ENCODE measurements at places on chromosomes 11 and 22.

DNA sequence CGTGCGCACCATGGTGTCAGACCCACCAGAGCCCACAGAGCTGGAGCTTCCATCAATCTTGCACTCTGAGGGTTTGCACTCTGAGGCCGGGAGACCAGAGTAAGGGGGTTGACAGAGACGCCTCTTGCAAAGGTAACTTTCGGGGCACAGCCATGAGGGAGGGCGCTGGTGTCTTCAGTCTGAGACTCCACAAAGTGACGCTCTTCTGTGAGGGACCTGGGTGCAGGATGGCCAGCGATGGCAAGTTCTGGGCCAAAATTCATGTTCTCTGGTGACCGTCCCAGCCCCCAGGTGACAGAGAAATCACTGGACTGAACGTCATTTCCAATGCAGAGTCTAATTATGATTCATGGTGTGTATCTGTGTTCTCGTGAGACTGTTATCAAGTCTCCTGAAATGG lies 1395.2 kb downstream of the TBC1D22A start:
- no peak for DNase-seq

- DNase-seq, result no peak
These were observed 43.1 kb upstream of the PPARA start for GRCh38 chr22:46107089-46107664.

- no peak for DNase-seq
These were observed 20.3 kb upstream of the MICAL2 start for GRCh38 chr11:12090061-12090591.

DNA sequence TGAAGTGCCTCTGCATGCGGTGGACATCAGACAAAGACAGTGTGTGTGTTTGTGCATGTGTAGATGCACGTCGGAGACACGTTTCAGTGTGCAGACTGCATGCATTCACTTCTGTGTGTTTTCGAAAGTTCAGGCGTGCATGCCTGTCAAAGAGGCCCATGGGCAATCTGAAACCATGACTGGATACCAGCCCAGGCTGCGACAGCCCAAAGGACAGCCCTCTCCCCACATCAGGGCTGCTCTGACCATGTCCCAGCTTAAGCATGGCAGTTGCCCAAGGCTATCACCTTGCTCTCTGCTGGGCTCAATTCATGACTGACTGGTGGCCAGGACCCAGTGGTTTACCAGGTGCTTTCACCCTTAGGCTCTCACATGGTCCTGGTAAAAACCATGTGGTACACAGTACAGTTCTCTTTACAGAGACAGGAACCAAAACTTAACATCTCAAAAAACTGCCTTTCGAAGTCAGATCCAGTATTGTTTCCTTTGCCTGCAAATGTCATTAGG lies 423.7 kb upstream of the CADM1 start:
- no peak for DNase-seq

DNA sequence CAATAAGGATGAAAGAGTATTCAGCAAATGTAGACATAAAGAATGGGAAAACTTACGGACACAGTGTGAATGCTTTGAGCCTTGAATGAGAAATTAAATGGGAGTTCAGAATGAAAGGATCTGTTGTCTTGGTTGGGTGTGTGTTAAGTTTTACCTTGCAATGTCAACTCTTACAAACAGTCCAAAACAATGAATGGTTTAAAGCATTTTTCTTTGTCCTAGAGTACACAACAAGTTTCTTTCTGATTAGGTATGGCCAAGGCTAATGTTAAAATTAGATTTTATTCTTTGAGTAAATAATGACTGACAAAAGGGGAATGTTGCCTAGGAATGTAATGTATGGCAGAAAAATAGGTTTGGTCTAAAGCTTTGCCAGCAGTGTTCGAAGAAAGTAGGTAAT lies 2.5 kb downstream of the PTS start:
- no peak for DNase-seq

DNA sequence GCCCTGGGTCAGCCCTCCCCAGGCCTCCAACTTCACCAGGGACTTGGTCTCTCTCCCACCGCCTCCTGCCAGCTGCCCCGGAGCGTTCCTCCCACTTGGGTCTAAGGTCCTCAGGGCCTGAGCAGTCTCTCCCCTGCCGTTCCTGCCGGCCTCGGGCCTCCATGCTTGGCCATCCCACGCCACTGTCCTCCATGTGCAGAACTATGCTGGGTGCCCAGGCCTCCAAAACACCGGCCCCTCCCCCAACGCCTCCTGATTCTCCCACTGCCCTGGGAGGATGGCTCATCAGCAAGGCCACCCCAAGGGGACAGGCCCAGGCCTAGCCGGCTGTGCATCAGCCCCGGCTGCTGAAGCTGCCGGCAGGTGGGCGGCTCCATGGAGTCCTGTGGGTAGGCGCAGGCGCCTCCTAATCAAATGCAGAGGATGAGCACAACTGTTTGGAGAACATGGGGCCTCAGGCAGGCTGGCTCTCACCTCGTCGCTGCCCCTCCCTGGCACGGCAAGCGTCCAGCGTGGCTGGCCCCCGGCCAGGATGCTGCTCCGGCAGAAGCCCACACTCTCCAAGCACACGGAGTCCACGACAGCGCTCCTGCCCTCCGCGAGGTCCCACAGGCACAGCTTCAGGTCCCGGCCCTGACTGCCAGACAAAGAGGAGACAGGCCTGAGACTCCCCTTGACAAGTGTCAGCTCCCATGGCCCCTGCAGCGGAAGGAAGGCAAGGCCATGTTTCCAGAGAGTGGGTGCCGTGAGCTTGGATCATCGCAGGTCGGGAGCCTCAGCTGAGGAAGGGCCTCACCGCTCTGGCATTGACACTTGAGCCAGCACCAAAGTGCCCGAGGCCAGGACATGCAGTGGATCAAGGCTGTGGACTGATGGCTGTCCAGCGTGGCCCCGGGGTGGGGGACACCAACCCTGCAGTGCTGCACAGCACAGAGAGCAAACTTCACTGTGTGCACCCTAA lies 42.6 kb downstream of the GNB1L start:
- peak; percentile 2 for DNase-seq

- no peak for DNase-seq
These were observed 229.2 kb downstream of the ADAMTS15 start for GRCh38 chr11:130677486-130678153.

DNA sequence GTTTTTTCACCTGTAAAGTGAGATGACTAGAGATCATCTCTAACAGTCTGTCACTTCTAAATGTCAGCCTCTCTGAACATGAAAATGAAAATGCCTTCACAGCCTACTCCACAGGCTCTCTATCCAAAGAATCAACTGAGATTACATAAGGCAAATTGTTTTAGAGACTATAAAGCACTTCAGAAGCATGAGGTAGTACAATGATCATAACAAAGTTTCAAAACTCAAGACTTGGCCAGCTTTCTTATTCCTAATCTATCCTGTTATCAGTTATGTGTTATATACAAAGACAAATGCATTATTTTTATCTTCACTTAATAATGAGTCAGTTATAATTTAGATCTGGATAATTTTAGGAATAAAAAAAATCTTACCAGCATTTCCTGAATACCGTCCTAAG lies 20.3 kb upstream of the CEP126 start:
- DNase-seq, result no peak

GRCh38 chr11:46391578-46392420 lies at the start of gene CHRM4:
Gene CHRM4 (minus strand): TSS chr11:46391776. CDS start chr11:46386557, 5,219 bp downstream.
- peak; percentile 64 for DNase-seq

DNA sequence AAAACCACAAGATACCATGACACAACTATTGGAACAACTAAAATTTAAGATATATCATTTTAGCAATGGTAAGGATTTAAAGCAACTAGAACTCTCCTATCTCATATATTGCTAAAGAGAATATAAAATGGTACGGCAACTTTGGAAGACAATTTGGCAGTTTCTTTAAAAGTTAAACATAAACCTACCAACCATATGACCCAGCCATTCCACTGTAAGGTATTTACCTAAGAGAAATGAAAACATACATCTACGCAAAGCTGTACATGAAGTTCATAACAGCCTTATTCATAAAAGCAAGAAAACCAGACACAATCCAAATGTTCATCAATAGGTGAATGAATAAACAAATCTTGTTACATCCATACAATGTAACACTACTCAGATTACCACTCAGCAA lies 31.3 kb downstream of the SIK3 start:
- no peak for DNase-seq

- no peak for DNase-seq
These were observed 10.9 kb upstream of the NAALADL1 start for GRCh38 chr11:65069217-65069616.

- DNase-seq, result no peak
These were observed 17.6 kb downstream of the SMIM38 start for GRCh38 chr11:69173331-69173730.

DNA sequence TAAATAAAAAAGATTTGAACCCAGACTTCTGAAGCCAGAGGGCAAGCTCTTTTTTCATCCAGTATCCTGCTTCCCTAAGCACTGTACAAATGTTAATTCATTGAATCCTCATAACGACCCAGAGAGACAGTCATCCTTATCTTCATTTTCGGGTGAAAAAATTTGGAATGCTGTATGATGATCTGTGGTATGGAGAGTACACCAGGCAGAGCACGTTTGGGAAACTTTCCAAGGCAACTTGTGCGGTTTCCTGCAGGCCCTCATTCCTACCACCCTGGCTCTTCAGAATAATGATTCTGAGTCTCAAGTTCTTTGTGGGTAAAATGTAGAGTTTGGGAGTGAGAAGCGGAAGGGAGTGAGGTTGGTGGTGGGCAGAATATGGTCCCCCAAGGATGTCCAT lies 177.9 kb upstream of the CADM1 start:
- DNase-seq, result no peak

- DNase-seq, result no peak
These were observed 37.3 kb downstream of the FLI1 start for GRCh38 chr11:128731041-128731663.

- no peak for DNase-seq
These were observed 115.8 kb upstream of the FGF3 start for GRCh38 chr11:69934861-69935494.

DNA sequence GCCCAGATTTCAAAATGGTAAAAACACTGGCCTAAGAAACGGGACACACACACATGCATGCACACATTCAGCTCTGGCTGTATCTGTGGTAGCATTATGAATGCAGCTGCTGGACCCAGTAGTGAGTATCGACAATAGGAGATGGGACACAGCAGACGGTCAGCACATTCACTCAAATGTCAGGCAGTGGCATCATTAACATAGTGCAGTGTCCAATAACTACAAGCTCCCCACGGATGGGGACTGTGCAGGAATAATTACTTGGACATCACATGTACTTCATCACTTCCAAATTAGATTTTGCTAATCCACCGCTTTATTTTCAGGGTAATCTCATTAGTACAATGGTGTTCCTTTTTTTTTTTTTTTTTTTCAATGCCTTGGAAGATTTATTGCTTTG lies 109.5 kb downstream of the FANCF start:
- DNase-seq, result no peak

DNA sequence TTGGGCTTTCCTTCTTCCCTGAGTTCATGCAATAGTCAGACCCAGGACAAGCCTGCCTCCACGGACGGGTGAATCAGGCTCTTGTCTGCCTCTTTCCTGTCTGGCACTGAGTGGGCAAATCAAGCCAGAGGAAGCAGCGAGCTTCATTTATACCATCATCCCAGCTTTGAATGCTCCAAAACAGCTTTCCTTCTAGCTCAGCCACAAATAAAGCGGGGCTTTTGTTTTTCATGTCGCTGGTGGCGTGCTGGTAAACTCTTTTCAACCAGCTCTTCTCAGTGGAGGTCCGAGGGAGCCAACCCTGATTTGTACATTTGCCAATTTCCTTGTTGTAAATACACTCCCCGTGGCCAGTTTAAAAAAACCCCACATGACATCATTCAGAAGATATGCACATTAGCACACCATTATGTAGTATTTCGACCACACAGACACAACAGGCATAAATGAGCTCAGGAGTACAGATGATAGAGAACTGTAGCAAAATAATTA lies 8.6 kb downstream of the C11orf91 start:
- no peak for DNase-seq

GRCh38 chr11:126102436-126102981 lies 39.8 kb upstream of the CDON start:
- DNase-seq, result no peak

GRCh38 chr22:44391481-44392445 lies 79.0 kb upstream of the SHISAL1 start:
- DNase-seq, result no peak

DNA sequence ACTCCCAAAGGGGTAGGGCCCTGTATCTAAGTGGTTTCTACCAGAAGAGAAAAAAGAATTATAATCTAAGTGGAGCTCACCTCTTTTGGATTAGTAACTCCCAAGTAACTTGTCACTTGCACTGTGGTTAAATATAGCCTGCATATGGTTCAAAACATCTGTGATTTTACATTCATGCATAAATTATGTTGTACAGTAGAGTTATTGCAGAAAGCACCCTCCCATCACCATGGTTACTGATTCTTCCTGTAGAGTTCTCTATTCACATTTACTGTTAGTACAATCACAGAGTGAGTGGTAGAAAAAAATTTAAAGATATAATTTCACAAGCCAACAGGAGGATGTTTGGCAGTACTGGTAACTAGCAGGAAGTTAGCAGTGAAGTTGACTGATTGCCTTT lies 80.4 kb downstream of the LRRC4C start:
- DNase-seq, result no peak

GRCh38 chr11:69270941-69271340 lies 23.0 kb upstream of the MYEOV start:
- no peak for DNase-seq

GRCh38 chr11:59207988-59208451 lies 4.7 kb downstream of the MPEG1 start:
- peak; percentile 24 for DNase-seq

GRCh38 chr11:22920939-22921565 lies 60.8 kb upstream of the CCDC179 start:
- peak; percentile 32 for DNase-seq

DNA sequence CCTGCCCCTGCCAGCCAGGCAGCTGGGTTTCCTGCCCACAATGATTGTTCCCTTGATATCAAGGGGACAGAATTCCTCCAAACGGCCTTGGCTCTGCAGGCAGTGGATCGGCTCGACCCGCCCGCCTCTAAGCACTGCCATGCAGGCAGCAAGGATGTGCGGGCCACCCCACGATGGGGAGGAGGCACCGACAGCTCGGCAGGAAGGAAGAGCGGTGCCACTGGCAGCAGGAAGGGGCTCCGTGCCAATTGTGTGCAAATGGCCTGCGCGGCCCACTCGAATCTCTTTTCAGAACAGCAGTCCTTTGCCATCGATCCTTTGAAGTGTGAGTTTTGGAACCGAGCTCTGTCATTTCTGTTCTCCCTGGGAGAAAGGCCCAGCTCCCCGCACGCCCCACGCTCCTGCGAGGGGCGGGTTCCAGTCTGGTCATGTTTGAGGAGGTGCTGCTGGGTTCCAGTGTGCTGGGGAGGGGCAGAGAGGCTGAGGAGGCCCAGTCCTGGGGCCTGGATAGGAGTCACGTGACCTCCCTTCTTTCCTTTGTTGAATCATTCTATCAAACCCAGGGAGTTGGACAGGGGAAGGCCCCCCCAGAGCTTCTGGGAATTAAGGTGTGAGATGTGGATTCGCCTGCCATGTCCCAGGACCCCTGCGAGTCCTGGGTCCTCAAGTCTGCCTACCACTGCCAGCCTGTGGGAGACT lies 406.0 kb downstream of the CTTN start:
- DNase-seq, result no peak

GRCh38 chr22:20383538-20383937 lies 10.4 kb upstream of the ZNF74 start:
- no peak for DNase-seq
